ENCODE measurements at places on chromosomes 3 and 15.

- DNase-seq: no peak
These were observed 169.0 kb upstream of the IL12A start for GRCh38 chr3:159819676-159820075.

GRCh38 chr3:164236851-164237250 lies 841.4 kb downstream of the SI start:
- DNase-seq: no peak

DNA sequence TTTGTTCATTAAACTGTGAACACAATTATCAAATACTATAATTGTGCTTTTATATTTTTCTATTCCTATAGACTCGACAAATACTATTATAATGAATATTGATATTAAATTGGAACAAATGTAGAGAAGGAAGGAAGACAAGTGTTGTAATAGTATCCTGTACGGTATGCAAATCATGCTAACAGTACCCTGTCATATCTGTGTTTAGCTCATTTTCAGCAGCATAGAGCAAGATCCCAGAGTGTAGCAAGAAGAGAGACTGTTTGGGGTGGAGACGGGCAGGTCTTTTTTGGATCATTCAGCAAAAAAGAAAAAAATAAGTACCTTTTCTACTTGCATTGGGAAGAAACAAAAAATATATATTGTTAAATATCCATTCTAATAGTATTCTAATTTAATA lies 224.1 kb downstream of the TPRG1 start:
- DNase-seq: no peak

DNA sequence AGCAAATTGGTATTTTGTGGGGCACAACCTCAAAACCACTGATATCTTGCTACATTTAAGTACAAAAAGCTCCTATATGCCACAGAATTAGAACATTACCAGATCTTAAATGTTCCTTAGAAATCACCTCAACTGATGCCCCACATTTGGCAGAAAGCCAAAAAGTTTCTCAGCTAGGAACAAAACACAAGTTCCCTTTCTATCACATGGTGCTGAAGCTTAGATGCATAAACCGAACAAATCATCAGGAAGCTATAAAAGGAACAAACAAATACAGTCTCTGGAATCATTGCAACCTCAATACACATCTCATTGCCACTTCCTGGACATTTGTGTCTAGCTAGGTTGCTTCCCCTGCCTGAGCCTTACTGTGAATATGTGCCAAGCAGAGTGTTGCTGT lies 492.6 kb downstream of the LPP start:
- DNase-seq: peak; percentile 22

DNA sequence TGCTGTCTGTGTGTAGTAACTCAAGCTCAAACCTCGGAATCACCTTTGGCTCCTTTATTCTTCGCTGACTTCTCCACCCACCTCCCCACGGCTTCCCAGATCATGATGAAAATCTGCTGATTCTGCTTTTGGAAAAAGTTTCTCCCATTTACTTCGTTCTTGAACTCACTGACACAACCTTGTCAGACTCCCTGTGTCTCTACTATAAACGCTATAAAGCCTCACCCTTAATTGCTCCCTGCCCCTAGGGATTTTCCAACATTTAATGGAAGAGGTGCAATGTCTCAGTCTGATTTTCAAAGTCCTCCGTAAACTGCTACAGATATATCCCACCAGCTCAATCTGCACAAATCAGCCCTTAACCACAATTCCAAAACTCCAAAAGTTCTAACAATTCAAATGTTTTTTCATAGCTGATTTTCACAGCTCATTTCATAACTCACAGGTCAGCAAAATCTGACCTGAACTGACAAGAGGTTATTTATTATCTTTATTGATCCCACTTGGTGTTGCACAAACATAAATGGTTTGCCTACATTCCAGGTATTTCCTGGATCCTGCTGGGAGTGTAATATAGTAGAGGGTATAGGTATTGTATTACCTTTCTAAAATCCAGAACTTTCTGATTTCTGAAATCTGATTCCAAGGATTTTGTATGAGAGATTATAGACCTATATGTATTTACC lies 129.4 kb downstream of the PLD1 start:
- no peak for DNase-seq

DNA sequence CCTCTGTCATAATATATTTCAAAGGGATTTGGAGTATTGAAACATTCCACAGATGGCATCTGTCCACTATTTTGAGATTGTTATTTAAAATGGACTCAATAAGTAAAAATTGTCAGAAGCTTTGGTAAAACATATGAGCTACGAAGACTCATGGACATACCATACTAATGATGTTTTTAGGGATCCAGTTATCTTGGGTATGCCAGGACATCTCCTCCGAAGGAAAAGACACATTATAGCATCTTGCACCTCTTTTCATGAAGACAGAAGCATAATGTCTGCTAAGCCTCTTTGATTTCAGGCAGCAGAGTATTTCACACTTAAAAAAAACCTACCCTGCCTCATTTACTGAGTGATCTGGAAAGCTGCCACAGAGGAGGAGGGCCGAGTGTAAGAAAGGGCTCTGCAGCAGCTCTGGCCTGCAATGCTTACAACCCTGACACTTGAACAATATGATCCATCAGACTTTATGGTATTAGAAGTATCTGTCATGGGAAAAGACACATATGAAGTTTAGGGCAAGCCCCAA lies 284.8 kb downstream of the TUSC7 start:
- DNase-seq: no peak

DNA sequence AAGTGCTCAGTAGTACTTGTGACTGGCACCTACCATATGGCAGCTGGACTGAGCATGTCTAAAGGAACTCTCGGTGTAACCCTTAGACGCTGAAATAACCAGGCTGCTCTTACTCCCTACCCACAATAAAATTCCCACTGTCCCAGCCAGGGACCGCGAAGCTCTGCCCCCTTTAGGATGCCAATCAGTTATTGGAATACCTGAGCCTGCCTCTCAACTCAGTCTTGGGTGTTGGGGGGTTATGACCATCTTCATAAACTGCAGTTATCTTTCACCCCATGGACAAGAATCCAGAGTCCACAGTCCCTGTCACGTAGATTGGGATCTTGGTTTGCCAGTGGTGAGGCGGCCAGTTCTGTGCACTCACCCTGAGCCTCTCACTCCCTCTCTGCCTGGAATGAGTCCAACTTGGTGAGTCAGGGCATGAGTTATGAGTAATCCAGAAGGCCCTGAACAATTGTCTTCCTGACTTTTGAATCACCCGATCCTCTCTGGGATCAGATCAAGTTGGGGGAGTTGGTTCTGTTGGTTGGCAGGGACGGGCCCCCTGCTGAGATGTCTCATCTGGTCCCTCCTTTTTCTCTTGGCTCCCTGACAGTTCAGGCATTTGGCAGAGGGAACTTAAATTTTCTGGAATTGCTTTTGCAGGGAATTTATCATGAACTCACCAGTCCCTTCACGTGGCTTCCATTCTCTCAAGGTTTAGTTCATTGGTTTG lies 120.1 kb upstream of the UBE2E1 start:
- no peak for DNase-seq

DNA sequence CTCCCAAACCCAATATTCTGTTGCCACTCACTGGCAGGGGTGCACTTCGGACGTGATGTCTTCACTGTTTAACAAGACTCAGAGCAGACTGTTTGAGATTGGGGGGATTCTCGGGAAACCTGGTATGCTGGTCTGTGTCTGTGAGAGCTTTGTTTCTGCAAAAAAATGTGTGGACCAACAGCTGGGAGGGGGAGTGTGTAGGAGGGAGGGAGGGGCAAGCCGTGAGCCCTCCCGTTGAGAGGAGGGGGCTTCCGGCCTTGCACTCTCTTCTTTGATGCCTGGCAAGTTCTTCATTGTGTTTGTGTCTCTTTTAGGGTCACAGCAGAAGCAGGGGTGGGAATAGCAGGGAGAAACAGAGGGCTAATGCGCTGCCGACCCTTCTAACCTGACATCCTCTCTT lies 74.9 kb upstream of the NDN start:
- DNase-seq: no peak

DNA sequence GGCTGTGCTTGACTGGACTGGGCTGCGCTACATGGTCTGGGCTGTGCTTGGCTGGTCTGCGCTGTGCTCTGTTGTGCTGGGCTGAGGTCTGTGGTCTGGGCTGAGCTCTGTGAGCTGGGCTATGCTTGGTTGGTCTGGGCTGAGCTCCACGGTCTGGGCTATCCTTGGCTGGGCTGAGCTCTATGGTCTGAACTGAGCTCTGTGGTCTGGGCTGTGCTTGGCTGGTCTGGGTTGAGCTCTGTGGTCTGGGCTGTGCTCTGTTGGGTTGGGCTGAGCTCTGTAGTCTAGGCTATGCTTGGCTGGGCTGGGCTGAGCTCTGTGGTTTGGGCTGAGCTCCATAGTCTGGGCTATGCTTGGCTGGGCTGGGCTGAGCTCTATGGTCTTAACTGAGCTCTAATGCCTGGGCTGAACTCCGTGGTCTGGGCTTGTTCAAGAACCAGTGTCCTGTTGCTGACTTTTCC lies 92.0 kb downstream of the PLXNA1 start:
- DNase-seq: no peak

DNA sequence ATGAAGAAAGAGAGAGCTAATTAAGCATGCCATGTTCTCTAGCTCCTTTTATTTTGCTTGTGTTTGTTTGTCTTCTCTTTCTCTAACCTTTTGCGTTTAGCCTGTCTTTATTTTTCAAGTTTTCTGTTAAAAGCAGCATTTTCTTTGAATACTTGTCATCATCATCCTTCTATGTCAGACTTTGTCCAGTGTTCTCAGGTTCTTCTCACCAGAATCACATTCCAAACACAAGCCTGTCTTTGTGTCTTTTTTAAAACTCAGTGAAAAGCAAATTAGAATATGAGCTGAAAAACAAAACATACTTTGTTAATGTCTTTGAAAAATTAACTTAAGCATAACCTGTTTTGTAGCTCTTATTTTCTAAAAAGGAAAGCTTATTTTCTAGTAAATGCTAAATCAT lies 62.4 kb downstream of the LEKR1 start:
- no peak for DNase-seq

GRCh38 chr3:48429960-48430707 lies at the start of gene PLXNB1:
Gene PLXNB1, minus strand, starts transcription at chr3:48430086. Its CDS starts 5,475 bp downstream, at chr3:48424611.
- no peak for DNase-seq

DNA sequence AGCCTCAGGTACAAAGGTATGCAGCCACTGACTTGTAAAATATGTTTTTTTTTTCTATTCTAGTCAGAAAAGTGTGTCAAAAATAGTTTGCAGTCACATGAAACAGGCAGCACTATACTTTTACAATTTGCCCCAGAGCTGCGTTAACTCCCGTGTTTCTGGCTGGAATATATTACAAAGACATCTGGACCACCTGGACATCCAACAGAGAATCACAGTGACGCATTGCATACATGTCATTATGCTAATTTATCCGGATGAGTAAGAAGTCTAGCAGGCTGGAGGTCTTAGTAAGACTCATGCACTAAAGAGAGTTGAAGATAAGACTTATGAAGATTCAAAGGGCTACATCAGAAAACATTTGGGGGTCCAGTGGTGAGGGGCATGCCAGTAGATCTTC lies 39.2 kb upstream of the STRIT1 start:
- DNase-seq: no peak

DNA sequence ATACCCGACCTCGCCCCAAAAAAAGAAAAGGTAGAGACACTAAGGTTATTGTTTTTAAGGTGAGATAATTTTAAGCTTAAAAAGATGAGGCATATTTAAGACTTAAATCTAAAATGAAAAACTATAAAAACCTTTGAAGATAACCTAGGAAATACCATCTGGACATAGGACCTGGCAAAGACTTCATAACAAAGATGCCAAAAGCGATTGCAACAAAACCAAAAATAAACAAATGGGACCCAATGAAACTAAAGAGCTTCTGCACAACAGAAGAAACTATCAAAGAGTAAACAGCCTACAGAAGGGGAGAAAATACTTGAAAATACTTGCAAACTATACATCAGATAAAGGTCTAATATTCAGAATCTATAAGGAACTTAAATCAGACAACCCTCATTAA lies 80.9 kb downstream of the TMCC1 start:
- no peak for DNase-seq

DNA sequence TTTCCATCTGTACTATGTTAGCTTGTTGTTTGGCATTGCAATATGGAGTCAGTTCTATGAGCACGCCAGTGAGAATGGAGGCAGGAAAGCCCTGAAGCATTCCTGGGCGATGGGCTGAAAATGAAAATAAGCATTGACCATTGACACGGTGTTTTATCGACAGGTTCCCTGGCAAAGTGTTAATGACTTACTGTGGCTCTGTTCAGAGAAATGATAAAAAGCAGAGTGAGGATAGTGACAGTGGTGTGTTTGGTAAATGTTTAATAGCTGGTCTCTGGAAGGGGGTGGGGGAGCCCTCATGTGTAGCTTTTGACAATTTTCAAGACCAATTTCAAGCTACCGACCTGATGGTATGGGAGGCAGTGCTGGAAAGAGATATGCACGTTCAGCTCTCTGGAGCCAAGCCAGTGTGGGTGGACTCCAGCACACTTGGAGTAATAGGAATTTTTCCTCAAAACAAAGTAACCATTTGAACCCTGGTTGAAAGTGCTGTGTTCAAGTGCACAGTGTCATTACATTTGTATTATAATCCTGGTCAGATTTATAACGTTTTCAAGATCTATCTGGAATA lies 341.7 kb upstream of the ROBO2 start:
- DNase-seq: no peak

GRCh38 chr3:48612309-48612708 lies 2.9 kb upstream of the UQCRC1 start:
- DNase-seq: no peak

DNA sequence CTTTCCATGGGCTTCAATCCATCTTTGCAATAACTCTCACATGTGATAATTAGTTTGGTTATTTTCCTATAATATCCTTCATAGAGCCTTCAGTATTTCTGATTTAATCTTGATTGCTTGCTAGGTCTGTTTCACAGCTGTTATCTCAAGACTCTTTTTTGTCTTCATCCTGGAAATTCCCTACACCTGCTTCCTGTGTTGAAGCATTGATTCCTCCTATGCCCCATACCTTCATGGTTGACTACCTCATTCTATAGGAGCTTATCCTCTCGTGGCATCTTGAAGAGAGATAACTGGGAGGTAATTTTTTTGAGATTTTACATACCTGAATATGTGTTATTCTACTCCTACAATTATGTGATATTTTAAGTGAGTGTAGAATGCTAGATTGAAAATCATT lies 26.7 kb downstream of the PIK3CA start:
- DNase-seq: no peak

DNA sequence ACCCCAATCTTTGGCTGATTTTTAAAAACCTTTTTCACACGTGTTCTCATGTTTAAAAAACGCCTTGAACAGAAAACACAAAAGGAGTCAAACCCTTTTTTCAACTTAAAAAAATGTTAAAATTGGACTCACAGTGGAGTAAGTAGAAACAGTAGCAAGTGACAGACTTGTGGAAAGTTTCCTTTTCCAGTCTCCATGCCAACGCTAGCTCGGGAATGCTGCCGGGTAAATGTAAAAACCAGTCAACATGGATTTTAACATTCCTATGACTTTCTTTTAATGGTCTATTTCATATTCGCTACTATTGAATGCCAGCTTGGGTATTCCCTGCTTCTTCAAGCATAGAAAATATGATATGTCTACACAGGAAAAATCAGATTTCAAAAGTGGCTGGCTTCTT lies 1.6 kb upstream of the PROK2 start:
- no peak for DNase-seq

- peak; percentile 29 for DNase-seq
These were observed 36.6 kb downstream of the BUB1B start for GRCh38 chr15:40197434-40197833.
